ENCODE measurements at places on chromosomes 13 and 19.

DNA sequence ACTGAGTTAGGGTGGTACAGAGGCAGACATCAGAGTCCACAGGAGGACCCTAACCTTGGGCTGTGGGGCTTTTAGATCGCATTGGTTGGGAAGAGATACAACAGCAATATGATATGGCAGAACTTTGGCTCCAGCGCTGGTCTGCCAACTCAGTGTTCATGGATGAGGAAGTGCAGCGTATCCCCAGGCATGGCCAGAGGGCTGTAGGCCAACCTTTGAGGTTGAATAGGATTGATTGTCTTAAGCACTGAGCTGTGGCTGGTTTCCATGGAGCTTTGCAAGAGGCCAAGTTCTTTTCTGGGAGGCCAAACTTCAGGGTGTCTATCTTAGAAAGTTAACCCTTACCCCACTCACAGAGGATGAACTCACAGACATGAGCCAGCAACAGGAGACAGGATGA is 144.1 kb upstream of the TMTC4 start:
- no peak for DNase-seq

- DNase-seq, result no peak
Observed at GRCh38 chr19:34317311-34317927, 47.6 kb upstream of the GPI start.

- DNase-seq, result no peak
Observed at GRCh38 chr19:38304352-38304865, 358 bp downstream of the C19orf33 start.

DNA sequence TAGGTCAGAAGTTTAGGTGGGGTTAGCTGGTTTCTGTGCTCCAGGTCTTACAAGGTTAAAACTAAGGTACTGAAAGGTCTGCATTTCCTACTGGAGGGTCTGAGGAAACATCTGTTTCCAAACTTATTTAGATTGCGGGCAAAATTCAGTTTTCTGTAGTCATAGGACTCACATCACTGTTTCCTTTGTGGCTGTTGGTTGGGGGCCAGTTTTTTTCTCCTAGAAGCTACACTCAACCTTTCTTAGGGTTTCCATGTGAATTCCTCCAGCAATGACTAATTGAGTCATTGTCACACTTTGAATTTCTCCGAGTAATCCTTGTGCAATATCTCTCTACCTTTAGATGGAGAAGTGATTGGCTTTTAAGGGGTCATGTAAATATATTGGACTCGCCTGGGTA is 773.4 kb upstream of the SLITRK1 start:
- no peak for DNase-seq

DNA sequence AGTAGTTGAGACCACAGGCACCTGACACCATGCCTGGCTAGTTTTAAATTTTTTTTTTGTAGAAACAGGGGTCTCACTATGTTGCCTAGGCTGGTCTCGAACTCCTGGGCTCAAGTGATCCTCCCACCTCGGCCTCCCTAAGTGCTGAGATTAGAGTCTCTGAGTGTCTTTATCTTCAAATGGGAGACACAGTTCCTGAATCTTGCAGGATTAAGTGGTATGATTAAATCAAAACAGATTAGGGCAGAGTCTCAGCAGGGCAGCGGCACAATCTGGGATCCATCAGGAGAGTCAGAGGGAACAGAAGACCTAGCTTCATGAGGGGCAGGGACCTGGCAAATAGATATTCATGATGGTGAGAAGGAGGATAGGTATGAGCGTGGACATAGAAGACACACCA is 953 bp downstream of the RLN3 start:
- DNase-seq, result peak; percentile 23

- no peak for DNase-seq
Observed at GRCh38 chr19:35476149-35476548, 14.1 kb downstream of the KRTDAP start.

DNA sequence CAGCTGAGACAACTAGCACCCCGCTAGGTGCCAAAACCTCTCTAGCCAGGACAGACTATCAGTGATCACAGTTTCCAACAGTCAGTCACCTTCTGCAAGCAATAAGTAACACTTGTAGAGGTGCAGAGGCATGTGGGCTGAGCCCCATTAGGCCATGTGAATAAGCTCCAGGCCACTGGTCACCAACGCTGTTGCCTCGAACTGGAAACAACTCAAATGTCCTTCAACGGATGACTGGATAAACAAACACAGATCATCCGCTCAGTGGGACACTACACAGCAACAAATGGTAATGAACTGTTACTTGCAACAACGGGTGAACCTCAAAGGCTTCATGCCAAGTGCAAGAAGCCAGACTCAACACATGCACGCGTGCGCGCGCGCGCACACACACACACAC is 27.5 kb upstream of the TMEM160 start:
- no peak for DNase-seq

- no peak for DNase-seq
Observed at GRCh38 chr13:99380921-99381645, 73.9 kb upstream of the GPR183 start.

- DNase-seq, result no peak
Observed at GRCh38 chr13:71214357-71214756, 652.6 kb downstream of the DACH1 start.

DNA sequence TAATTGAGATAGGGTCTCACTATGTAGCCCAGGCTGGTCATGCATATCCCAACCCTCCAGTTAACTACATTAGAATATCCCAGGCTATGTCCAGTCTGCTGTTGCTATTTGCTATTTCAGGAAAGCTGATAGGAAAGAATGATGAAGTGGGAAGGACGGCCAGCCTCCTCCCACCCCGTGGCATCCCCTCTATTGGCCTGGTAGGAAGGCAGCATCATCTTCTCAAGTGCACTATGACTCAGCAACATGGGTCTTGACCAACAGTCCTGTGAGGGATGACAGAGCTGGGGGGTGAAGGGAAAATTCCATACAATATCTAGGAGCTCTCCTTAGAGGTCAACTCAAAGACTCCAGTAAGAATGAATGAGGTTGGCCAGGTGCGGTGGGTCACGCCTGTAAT is 48.0 kb upstream of the ABCC4 start:
- no peak for DNase-seq

DNA sequence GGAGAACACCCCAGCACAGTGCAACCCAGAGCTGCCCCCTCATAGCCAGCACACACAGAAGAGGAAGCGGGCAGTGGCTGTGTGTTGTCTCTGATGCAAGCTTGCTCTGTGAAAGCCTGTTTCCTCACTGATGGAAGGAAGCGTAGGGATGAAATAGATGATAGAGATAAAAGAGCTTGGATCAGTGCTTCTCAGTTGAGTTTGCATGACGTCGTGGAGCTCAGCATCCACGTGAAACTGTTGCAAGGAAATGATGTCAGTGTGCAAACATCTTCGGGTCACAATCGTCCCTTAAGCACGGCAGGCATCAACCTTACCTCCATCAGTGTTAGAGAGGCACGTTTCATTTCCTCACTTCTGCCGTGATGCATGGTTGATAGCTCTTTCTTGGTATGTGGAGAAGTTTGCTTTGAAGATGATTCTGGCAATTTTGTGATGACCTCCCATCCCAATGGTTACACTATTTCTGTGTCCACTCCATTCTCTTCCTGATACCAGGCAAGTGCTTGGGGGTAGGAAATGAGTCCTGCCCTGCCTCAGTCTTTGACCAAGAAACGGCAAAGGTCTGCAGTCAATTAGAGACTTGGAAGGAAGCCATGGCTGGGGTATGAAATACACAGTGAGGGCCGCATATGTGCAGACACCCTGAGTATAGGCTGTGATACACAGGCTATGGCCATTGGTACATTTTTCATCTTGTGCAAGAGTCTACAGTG is 183.0 kb downstream of the ZNF536 start:
- no peak for DNase-seq

GRCh38 chr19:46841458-46842083 is 9.1 kb downstream of the AP2S1 start:
- no peak for DNase-seq
